NCI-H460 (cell line): ENCODE measurements at places on chromosomes 4 and X.

DNA sequence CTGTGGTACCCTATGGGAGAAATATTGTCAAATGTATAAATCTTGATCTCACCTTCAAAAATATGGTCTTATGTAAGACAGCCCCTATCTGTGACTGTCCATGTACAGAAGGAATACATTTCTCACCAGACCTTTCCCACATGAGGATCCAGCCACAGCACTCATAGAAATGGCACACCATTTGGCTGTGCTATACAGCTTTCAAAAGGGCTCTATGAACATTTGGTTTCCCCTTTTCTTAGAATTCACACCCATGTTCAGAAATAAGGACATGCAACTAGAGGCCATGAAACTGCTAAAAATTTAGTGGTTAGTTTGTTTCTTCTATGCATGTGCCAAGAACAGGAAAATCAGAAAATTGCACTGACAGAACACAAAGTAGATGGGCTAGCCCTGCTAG lies 62.7 kb downstream of the ANTXR2 start:
- no peak for DNase-seq

DNA sequence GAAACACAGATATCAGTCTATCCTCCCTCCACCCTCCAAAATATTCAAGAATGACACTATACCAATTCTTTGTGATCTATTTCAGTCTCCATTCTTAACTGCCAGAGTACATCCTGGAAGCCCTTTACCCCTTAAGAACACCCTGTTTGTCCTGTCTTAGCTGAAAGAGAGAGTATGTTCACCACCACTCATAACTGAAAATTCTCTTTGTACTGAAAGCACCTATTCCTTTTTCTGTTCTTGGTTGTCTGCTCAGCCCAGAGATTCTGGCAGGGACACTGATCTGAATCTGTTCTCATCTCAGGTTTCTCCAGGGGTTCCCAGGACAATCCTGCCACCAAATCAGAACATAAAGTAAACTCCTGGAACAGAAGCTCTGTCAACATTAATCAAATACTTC lies 25.4 kb upstream of the EREG start:
- DNase-seq = no peak

DNA sequence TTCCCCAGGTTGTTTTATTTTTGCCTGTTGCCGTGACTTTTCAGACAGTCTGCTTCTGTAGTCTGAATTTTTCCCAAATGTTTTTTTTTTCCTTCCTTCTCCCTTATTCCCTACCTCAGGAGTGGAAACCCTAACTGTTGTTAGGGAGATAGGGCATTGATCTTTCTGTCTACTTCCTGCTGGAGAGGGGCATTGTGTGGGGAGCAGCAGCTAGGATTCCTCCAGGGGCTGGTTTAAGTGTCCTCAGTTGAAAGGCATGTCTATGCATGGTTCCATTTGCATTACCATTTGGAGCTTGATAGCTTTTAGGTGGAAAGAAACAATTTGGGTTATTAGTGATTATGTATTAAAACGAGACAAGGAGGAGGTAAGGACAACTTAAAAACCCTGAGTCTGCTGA lies 383.9 kb downstream of the DCAF12L2 start:
- no peak for DNase-seq

DNA sequence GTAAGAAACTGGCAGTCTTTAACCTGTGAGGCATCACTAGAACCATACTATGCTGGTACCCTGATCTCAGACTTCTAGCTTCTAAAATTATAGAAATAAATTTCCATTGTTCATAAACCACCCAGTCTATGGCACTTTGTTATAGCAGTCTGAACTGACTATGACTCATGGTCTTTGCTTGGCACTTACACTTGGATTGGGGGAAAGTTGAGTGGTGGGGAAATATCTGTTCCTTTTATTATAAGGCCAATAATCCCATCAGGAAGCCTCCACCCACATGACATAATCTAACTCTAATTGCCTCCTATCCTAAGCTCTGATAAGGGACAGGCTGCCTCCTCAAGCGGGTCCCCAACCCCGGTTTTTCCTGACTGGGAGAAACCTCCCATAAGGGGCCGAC lies 61.4 kb upstream of the PACRGL start:
- DNase-seq = no peak

DNA sequence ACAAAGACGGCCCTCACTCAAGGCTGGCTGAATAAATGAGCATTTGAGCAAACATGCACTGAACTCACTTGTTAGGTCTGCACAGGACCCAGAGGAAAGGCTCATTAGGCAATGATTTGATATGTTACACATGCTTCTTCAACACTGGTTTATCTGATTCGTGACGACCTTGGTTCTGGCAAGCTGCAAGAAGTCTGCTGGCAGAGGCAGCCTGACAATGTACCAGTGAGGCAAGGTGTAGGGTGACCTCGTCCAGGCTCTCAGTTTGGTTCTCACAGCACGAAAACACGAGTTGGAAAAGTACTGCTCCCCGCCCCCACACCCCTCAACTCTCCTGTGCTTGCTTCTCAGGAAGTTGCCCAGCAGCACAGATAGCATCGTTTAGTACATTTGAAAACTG lies 63.1 kb upstream of the CITED1 start:
- DNase-seq = no peak

DNA sequence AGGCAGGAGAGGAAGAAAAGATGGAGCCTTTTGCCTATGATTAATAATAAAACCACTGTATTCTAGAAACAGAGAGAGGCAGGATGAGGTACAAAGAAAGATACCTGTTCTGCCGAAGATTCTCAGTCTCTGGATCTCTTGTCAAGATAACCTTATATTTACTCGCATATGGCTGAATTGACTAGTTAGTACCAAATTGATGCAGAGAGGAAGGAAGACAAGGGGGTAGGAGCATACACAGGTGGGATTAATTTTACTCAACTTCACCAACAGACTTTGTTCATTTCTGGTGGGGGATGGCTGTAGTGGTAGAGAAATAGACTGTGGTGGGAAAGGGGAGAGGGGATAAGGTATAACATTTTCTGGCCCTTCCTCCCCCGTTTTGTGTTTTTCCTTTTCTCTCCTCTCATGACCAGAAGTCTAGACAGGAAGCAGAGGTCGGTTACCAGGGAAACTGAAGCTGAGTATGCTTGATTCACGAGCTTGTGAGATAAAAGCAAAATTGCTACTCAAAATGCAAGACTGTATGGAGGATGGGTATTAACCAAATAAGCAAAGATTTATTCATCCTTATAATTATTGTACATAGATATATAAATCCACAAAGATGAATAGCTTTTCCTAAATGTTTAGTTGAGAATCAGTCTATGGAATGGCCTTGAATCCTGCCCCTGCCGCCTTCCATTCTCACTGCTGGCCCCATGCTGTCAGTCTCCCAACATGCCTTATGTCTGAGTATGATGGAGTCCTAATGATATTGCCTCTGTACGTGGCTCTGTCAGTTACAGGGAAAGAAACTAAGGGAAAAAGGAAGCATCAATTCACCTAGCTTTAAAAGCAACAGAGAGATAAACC lies 17.8 kb upstream of the PAGE2B start:
- no peak for DNase-seq
